Urinary bladder (tissue), 4 donors: ENCODE measurements at places on chromosomes 5 and 9. TPM values are rescaled to one million over a fixed set of nuclear protein-coding genes. Genes with fewer than 3 reads are reported as not detected.

Gene LHX2
- not detected for polyA plus RNA-seq

Gene OGN
- polyA plus RNA-seq: 19.5 TPM

Gene SLC6A19
- polyA plus RNA-seq: not detected

Gene ADAMTS2
- 22.8 TPM for polyA plus RNA-seq

Gene HMMR
- 0.67 TPM for polyA plus RNA-seq

Gene RETREG1
- 4.7 TPM for polyA plus RNA-seq

Gene GARIN3
- polyA plus RNA-seq: not detected

Gene PNPLA7
- 6.4 TPM for polyA plus RNA-seq

Gene CARD9
- polyA plus RNA-seq: 2.9 TPM

Gene CBY3
- 0.11 TPM for polyA plus RNA-seq

Gene KCNN2
- 4.8 TPM for polyA plus RNA-seq

Gene CYLC2
- not detected for polyA plus RNA-seq

Gene CLK4
- 14.6 TPM for polyA plus RNA-seq

Gene SUSD3
- polyA plus RNA-seq: 1.9 TPM

Gene THOC3
- 34.3 TPM for polyA plus RNA-seq

Gene LMNB1
- polyA plus RNA-seq: 3.3 TPM

Gene SNX18
- 17.2 TPM for polyA plus RNA-seq
